ENCODE measurements at places on chromosomes 12 and 14. TPM values are rescaled to one million over a fixed set of nuclear protein-coding genes. Genes with fewer than 3 reads are reported as not detected.

The PKP2 gene
- 0.45 TPM for total RNA-seq

The DLK1 gene
- total RNA-seq, result 0.09 TPM

The GLT1D1 gene
- not detected for total RNA-seq

The CHMP4A gene
- total RNA-seq, result 70.7 TPM

- no peak for DNase-seq
These were observed 38.4 kb upstream of the PPP2R5C start for GRCh38 chr14:101723061-101723595.

- no peak for DNase-seq
These were observed 105.1 kb downstream of the PRIMA1 start for GRCh38 chr14:93683226-93683625.

DNA sequence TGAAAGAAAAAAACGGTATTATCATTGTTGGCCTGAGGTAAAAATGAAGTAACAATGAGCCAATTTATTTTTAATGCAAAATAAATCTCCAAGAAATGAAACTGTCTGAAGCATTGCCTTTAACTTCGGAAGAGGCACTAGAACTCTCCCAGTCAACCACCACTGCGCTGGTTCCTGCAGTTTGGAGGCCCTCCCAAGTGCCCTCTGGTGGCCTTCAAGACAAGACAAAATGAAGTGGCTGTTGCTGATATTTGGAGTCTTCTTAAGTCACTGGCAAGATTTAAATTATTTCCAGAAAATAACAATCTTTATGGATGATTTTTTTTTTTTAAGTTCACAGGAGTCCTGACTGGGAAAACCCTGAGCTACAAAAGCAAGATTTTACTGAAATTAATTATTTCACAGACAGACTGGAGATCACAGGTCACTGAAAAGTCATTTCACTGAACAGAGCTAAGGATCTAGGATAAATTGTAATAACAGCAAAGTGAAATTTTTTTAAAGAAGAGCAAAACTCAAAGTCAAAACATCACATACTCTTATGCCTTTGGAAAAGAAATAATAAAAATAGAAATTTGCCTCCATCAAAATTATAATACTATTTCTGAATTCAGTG is 58.2 kb downstream of the DICER1 start:
- DNase-seq, result peak; percentile 76

- DNase-seq, result no peak
These were observed 14.7 kb downstream of the PCBP2 start for GRCh38 chr12:53466640-53467039.

DNA sequence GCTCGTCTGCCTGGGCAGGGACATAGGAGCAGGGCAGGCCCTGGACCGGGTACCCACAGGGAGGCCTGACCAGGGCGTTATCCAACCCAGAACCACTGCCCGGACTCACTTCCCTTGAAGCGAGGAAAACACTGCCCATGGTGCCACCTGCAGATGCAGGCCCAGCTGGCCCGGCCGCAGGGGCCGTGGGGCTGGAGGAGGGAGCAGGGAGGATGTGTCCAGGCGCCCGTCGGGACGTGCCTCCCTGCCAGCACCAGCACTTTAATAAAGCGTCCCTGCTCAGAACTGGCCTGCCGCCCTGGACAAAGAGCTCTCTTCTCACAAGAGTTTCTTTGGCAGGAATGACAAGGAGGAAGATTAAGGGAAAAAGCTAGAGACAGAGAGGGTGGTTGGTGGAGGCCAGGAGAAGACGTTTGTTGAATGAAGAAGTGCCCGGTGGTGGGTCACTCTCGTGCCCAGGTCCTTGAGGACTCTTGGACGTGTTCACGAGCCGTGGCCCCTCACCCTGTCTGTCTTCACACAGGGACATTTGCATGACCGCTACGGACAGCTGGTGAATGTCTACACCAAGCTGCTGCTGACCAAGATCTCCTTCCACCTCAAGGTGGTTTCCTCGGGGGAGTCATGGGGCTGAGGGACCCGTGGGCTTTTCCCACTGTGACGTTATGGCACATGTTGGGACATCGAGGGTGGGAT is 14.2 kb downstream of the HIP1R start:
- DNase-seq, result no peak

GRCh38 chr12:6845395-6845794 is 4.7 kb downstream of the GNB3 start:
- DNase-seq, result no peak
